ENCODE measurements at places on chromosomes 3 and 15.

GRCh38 chr3:96813820-96814650 lies at the start of gene EPHA6:
Gene EPHA6, plus strand, starts transcription at chr3:96814594.
- peak; percentile 33 for DNase-seq

- DNase-seq, result no peak
Observed at GRCh38 chr3:40432793-40433192, 24.3 kb upstream of the RPL14 start.

DNA sequence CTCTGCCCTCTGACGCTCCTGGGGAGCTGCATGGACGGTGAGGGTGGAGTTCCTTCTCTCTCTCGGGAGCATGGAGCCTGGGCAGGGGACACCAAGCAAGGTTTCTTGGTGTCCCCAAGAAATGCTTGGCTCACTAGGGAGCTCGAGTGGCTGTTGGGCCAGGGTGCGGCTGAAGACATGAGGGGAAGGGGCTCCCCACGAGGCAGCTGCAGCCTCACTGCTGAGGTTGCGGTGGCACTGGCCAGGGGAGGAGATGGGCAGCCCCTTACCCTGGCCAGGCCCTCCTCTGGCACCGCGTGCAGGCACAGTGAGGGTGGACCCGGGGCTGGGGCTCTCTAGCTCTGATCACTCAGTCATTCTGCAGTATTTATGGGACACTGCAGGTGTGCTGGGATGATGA lies 43.5 kb upstream of the SLC41A3 start:
- no peak for DNase-seq

- no peak for DNase-seq
Observed at GRCh38 chr15:52379395-52380106, 83.9 kb upstream of the MYO5C start.

DNA sequence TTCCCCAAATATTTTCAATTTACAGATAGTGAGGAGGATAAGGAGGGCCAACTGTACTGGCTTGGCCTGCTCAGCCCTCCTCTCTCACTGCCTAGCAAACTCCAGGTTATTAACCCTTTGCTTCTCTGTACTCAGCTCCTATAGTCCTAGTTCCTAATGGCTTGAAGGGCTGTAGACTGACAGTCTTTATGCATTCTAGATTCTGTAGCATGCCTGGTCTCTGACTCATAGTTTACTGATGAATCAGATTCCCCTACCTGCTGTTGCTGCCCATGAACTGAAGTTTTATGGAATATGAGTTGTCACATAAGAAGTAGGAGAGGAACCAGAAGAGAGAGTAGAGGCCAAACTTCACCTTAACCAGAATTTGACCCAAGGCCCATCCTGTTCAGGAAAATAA lies 27.1 kb upstream of the MAP3K13 start:
- peak; percentile 66 for DNase-seq

DNA sequence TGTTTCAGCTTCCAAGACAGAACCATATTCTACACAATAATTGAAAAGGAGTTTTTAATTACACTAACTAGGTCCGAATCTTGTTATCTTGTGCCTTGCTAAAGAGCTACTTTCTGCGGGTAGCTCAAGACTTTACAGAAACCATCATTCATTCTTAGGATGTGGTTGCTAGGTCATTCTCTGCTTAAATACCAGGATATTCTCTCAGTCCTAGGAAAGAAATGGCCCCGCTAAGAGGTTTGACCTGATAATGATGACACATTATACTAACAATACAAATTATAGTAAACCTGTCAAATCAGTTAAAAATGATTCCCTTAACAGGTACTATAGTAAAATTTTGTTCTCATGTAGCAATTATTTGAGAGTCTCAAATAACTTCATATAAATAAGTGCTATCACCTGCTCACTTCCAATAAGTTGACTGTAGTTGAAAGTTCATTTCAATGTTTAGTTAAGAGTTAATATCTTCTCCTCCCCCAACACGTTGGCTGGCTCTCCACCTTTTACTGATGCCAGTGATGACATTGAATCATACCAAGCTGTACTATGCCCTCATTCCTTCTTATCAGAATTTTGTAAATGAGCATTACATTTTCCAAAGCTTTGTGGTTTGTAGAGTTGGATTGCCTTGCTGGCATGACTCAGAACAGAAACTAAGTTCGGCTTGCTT lies 3.6 kb upstream of the C3orf85 start:
- no peak for DNase-seq

- no peak for DNase-seq
Observed at GRCh38 chr15:27820232-27820631, 278.9 kb downstream of the OCA2 start.

- DNase-seq, result no peak
Observed at GRCh38 chr3:67192466-67192865, 194.4 kb downstream of the KBTBD8 start.

DNA sequence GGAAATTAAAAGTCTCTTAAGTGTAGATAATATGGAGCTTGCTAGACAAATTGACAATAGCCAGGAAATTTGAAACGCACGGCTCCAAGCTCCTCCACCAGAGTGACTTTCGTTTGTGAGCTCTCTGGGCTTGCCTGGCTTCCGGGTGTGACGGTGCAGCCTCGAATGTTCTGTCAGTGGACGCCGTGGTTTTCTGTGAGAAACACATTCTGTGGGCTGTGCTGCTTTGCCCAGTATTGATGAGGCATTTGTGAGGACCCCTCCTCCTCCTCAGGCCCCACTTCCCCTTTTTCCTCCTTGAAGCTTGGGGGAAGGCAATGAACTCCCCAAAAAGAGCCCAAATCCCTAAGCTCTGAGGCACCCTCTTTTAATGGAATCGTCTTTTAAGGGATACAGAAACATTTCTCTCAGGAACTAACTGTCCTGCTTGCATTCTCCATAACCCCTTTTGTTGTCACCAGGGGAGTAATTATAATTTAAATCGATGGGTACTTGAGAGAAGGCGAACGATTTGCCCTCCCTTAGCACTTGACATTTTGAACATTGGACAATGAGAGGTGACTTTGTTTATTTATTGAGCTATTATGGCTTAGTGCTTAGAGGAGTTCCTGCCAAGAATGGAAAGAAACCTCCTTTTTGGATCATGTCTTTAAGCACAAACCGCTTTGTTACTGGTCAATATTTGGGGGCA lies 40.8 kb downstream of the POLR2M start:
- peak; percentile 26 for DNase-seq

- no peak for DNase-seq
Observed at GRCh38 chr3:152870027-152870426, 35.1 kb downstream of the P2RY1 start.

GRCh38 chr3:9301091-9301490 lies 51.6 kb upstream of the SRGAP3 start:
- peak; percentile 44 for DNase-seq

DNA sequence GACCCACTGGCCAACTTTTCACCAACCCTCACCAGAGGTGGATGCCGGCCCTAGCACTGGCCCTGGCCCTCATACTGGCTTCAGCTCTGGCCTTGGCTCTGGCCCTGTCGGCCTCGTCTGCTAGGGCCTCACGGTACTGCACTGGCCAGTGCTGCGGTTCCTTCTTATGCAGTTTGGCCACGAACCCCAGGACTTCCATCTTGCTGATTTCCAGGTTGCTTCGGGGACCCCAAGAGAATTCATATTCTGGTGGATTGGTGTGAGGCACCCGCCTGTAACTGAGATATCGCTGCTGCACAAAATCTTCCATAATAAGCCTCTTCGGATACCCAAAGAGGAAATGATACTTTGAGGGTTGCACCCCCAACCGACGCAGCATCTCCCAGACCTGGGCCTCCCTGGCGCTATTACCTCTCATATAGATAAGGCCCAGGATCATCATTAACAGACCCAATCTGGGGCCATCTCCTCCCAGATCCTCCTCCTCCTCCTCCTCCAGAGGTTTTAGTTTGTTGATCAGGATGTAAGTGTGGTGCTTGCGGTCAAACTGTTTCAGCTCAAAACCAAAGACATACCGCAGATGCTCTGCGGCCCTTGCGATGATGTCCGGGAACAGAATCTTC lies 883 bp downstream of the MAGEF1 start:
- peak; percentile 30 for DNase-seq

GRCh38 chr15:50355980-50356379 lies 982 bp upstream of the GABPB1 start:
- DNase-seq, result peak; percentile 18

DNA sequence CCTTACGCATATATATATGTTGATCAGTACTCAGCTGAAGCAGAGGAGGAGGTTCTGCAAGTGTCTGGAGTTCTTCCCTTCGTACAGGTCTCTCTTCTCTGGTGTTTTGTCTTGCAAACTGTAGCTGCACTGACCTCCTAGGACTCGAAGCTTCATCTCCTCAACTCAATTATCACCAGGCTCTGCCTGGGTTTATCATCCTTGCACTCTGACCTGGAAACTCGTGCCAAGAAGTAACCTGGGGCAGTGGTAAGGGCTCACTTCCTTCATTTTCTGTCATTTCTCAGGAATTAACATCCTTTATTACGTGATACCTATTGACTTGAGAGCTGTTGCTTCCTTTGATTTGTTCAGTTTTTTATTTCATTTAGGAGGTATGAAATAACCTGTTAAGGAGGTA lies 14.4 kb downstream of the REC114 start:
- no peak for DNase-seq

DNA sequence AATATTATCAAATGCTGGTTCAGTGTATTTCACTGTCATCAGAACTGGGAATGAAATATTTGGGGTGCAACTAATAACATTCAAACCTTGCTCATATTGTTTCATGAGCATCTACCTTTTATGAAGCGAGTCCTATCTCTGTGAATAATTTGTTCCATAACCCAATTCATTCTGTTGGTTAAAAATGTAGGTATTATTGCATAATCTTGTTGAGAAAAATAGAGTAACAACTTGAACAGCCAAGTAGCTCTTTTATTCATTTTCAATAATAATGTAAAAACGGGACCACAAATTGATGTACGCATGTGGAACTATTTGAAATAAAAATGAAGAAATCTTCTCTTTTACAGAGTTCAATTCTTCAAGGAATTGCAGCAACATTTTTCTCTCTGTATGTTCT lies 30.1 kb upstream of the TBC1D5 start:
- DNase-seq, result no peak

DNA sequence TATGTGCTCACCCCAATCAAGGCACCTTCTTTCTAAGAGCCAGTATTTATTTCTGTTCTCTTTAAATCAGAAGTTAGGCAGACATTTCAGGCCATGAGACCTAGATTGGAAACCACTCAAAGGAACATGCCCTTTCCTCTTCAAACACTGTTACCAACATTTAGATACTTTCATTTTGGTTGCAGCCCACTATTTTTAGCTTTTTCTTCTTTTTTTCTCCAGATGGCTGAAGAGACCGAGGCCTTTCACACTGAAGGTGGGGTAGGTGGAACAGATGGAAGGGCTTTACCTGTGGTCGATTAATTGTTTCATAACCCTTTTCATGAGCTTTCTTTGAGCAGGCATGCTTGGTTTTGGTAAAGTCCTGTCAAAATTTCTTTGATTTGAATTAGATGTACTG lies 10.9 kb upstream of the LZTFL1 start:
- DNase-seq, result no peak

GRCh38 chr3:148372206-148372875 lies 325.4 kb upstream of the AGTR1 start:
- DNase-seq, result no peak

DNA sequence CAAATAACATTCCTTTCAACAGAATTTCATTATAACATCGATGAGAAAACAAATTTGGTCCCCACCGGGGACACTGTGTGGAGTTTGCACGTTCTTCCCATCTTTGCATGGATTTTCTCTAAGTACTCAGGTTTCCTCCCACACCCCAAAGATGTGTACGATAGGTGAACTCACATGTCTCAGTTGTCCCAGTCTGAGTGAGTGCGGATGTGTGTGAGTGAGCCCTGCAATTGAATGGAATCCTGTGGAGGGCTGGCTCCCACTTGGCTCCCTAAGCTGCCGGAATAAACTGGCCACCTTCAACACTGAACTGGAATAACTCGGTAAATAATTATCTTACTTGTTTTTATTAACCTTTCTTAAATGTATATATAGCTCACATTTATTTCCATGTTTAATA lies 77.0 kb downstream of the TRANK1 start:
- DNase-seq, result no peak

DNA sequence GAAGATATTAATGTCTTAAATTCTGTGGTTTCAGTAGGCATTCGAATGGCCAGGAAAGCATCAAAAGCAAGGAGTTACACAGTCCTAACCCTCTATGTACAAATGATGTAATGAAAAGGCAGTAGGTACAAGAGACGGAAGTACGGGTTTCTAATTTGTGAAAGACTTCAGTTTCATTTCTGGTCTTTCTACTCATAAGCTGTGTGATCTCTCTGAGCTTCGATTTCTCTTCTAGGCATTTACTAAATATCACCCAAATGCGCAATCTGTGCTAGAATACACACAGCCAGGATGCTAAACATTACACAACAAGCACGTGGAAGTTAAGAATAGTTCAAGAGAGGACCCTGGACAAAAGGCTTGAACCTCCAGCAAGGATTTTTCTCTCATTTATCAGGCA lies 17.9 kb upstream of the STIMATE start:
- DNase-seq, result no peak

DNA sequence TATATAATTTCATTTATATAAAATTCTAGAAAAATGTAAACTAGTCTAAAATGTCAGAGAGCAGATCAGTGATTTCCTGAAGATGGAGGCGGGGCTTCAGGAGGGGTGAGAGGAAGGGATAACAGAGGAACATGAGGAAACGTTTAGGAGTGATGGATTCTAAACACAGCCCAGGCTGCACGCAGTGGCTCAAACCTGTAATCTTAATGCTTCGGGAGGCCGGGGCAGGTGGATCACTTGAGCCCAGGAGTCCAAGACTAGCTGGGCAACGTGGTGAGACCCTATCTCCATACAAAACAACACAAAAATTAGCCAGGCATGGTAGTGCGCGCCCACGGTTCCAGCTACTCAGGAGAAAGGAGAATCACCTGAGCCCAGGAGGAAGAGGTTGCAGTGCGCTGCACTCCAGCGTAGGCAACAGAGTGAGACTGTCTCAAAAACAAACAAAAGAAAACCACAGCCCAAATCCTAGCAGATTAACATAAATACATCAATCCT lies 18.0 kb upstream of the IQCF1 start:
- DNase-seq, result no peak

- no peak for DNase-seq
Observed at GRCh38 chr3:100104442-100104798, 9.9 kb downstream of the FILIP1L start.

- DNase-seq, result peak; percentile 49
Observed at GRCh38 chr3:45170096-45170495, 23.9 kb upstream of the CDCP1 start.

- no peak for DNase-seq
Observed at GRCh38 chr15:56199038-56199437, 44.6 kb downstream of the RFX7 start.
